WERI-Rb-1 (cell line): ENCODE measurements at places on chromosomes 16 and 17.

DNA sequence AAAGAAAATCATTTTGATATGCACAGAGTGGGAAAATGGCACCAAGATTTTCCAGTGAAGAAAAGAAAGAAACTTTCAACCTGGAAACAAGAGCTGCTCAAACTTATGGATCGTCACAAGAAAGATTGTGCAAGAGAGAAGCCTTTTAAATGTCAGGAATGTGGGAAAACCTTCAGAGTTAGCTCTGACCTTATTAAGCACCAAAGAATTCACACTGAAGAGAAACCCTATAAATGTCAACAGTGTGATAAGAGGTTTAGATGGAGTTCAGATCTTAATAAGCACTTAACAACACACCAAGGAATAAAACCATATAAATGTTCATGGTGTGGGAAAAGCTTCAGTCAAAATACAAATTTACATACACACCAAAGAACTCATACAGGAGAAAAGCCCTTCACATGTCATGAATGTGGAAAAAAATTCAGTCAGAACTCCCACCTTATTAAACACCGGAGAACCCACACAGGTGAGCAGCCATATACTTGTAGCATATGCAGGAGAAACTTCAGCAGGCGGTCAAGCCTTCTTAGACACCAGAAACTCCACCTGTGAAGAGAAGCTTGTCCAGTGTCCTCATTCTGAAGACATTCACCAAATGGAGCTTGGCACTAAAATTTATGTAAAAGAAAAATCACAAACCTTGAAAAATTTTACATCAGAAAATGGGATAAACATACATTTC is 12.2 kb downstream of the ZNF75A start:
- DNase-seq, result no peak

DNA sequence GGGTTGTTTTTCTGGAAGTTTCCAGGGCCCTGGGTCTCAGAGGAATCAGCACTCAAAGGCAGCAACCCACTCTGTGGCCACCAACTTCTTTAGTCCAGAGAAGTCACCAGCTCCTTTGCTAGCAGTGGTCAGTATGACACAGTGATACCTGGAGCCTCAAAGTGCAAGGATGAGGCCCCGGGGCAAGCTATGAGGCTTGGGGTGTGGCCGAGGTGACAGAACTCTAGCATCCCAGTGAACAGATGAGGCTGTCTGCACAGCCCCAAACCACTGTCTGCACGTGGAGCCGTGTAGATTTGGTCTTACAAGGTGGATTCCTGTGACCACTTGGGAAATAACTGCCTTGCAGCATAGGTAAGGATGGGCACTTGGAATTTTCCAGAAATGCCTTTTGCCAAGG is 24.9 kb downstream of the TEKT5 start:
- DNase-seq, result no peak

- DNase-seq, result peak; percentile 49
Observed at GRCh38 chr16:30142672-30143346, 19.8 kb upstream of the MAPK3 start.

DNA sequence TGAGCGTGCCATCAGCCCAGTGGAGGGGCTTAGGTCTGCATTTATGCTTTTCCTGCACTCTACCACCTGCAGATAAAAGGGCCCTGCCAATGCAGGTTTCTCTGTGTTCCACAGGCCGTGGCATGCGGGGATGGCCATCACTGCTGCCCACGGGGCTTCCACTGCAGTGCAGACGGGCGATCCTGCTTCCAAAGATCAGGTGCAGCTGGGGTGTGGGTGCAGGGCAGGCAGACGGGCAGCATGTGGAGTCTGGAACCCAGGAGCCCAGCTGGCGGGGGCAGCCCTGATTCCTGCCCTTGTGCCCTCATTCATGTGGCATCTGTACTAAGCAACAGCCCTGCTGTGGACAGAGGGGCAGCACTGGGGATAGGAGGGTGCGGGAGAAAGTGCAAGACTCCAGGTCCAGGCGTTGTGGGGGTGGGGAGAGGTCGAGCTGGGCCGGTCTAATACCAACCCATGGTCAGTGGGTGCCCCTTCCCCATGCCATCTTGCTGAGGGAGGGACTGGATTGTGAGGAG is 4.5 kb downstream of the GRN start:
- peak; percentile 10 for DNase-seq

DNA sequence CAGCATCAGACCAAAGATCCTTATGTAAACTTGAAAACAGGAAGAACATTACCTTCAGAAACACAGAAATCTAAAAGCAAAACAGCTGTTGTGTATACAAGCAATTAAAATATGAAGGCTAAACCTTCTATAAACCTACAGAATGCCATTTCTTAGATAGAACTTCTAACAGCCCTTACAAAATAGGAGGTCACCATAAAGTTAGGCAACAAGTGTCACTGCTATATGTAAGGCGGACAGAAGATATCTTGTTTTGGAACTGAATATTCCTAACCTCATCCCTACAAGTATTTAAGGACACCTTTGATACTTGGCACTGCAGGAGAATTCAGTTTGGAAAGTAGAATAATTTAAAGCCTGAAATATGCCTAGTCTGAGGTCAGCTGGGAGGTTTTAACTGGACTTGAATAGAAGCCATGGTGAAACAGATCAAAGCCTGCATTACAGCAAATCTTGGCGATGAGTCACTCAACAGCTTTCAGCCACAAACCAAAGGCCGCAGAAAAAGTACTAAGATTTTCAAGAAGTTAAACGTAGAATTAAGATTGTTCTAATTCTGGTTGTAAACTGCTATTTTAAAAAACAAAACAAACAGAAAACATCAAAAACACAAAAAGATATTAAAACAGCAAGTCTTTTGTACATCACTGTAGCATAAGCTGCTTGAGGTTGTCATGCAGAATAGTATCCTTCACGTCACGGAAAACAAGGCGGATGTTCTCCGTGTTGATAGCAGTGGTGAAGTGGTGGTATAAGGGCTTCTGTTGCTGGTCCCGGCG is 42.7 kb downstream of the GNA13 start:
- DNase-seq, result no peak

GRCh38 chr16:87119168-87119567 is 198.0 kb downstream of the C16orf95 start:
- no peak for DNase-seq

GRCh38 chr17:80980397-80981061 is 11.1 kb upstream of the CHMP6 start:
- no peak for DNase-seq

DNA sequence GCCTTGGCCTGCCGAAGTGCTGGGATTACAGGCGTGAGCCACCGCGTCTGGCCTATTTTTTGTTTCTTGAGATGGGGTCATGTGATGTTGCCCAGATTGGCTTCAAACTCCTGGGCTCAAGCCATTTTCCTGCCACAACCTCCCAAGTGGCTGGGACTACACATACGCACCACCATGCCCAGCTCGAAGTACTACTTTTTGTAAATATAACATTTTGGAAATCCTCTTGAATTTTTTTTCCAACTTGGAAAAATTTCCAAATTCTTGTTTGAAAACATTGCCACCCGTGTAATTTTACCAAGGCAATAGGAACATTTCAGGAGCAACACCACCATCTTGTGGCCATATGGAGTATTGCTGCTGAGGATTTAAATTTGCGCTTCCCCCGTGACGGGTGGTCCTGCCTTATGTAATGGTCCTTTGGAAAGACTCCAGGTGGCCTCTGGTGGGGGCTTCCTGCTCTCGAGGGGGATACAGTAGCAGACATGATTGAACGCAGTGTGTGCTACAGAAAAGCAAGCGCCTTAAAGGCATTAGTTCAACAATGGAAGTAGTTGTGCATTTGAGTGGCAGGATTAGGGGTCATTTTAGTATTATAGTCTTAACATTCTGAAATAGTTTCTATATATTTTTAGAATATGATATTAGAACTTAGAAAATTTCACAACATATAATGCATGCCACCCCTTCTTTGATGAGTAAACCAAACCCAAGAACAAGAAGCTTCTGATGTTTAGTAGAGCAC is 8.0 kb downstream of the FLYWCH1 start:
- peak; percentile 50 for DNase-seq

DNA sequence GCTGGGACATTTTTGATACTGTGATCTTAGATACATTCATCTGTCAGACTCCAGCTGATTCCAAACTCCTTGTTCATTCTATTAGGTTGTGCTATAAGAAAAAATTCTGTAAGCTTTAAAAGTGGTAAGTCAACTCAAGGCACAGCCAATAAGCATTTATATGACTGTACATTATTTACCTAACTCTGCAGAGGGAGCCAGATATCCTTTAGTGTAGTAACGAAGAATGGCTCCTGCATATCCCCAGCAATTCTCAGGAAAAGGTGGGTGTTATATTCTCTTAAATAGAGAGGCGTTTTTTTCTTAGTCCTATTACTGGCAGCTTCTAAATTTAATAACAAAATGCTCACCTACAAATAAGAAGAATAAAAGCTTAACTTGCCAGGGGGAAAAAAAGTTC is 374.3 kb upstream of the GOT2 start:
- DNase-seq, result no peak

DNA sequence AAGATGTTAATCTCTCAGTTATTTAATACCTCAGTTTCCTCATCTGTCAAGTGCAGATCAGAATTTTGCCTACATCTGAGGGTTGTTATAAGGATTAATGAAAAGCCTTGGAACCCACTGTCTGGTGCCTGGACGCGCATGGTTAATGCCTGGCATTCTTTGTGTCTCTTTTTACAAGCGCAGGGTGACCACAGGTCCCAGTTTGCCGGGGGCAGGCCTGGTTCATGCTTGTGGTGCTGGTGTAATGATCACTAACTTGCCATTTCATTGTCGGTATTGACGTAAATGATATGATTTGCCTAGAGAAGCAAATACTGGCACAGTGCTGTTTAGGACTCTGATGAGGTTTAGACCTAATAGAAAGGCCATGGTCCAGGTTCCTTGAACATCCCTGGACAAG is 23.1 kb downstream of the MRC2 start:
- no peak for DNase-seq

- no peak for DNase-seq
Observed at GRCh38 chr16:522320-523096, 5.0 kb upstream of the CAPN15 start.

GRCh38 chr16:56833243-56833970 is 31.6 kb upstream of the SLC12A3 start:
- no peak for DNase-seq

DNA sequence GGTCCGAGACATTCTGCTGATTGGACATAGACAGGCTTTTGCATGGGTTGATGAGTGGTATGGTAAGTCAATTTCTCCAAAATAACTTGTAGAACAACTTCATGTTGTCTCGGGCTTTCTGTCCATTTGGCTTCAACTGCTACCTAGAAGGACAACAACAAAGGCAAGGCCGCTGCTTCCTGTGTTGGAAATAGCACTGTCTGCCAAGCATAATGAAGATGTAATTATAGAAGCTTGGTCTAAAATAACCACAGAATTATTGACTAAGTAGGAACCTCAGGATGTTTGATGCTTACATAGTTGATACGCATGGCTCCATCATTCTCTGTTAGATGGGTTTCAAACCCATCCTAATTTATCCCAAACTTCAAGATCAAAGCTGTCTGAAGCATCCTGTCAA is 42.3 kb upstream of the NOL11 start:
- DNase-seq, result no peak

GRCh38 chr16:31708348-31708747 is 165.3 kb upstream of the ZNF267 start:
- no peak for DNase-seq

- DNase-seq, result peak; percentile 53
Observed at GRCh38 chr17:66673668-66674276, 161.1 kb upstream of the CACNG5 start.

- no peak for DNase-seq
Observed at GRCh38 chr17:16934133-16934795, 37.7 kb downstream of the TNFRSF13B start.

- DNase-seq, result no peak
Observed at GRCh38 chr16:29962344-29962994, 590 bp downstream of the TMEM219 start.

GRCh38 chr16:67241008-67241900 is 6.0 kb downstream of the FHOD1 start:
- no peak for DNase-seq

DNA sequence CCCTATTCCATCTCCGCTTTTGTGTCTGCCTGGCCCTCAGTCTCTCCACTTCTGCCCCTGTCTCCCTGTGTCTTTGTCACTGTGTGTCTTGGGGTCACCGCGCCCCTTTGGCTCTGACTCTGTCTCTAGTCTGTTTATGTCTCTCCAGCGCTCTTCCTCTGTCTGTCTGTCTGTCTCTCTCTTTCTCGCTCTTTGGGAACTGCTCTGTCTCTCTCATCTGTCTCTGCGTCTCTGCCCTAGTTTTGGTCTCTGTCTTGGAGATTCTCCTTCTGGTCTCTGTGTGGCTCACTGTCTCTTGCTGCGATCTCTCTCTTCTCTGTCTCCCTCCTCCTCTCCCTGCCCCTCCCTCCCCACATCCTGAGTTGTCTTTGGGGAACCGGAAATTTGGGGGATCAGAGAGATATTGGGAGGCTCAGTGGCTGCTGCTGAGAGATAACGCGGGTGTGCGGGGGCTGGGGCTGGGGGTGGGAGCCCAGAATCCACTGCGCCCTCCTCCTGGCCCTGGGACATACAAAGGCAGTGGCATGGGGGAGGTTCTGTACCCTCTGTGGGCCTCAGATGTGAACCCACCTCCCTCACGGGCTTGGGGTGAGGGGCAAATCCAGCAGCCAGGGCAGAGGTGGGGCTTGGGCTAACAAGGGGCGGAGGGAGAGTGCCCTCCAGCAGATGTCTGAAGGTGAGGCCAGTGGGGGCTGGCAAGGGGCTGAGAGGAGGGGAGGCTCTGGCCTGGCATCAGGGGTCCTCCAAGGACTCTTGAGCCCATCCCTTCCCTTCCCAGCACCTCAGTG is 24.4 kb downstream of the LAT start:
- no peak for DNase-seq

- DNase-seq, result no peak
Observed at GRCh38 chr16:67458121-67458641, 22.8 kb downstream of the ATP6V0D1 start.

GRCh38 chr17:50289278-50289677 is 15.0 kb downstream of the TMEM92 start:
- no peak for DNase-seq

GRCh38 chr17:67125417-67125816 is 81.1 kb downstream of the CACNG1 start:
- DNase-seq, result peak; percentile 85

DNA sequence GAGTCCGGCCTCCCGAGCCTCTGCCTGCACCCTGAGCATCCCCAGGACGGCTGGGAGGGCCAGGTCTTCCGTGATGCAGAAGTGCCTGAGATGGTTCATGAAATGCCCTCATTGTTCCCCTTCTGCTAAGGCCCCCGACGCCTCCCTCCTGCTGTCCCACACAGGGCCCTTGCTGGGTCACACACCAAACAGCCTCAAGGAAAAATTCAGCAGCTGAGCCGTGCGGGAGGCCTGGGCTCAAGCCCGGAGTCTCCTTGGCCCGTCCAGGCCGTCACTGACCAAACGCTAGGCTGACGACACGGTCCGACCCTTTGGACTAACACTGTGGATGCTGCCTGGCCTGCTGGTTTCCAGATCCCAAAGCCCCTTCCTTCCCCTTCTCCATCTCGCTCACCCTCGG is 90.2 kb downstream of the RTN4RL1 start:
- no peak for DNase-seq
